WTC11 (cell line): ENCODE measurements at places on chromosomes 1 and 21.
A peak's percentile ranks its signal among the peaks of the same experiment; 100 is the strongest.

- DNase-seq, result no peak
Measured at GRCh38 chr1:188249811-188250210, 1421.1 kb downstream of the PLA2G4A start.

- DNase-seq, result peak; percentile 82
Measured at GRCh38 chr1:156910309-156910782, 10.1 kb upstream of the LRRC71 start.

DNA sequence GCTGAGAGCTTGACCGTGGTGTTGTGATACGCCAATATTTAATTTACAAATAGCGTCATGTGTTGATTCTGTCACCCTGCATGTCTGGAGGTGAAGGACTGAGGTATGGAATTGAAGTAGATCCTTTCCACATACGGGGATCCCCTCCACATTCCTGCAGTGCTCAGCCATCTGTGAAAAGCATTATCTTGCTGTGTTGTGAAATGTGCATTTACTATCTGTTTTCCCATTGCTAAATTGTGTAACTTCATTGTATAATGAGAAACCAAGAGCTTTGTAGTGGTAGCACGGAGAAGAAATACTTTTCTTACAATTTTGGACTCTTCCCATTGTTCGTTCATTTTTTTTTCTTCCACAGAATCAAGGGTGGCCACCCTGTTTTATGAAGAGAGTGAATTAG is 577.3 kb upstream of the ZP4 start:
- DNase-seq, result no peak

- DNase-seq, result no peak
Measured at GRCh38 chr1:199522338-199522737, 505.2 kb upstream of the NR5A2 start.

GRCh38 chr1:119428991-119429390 is 14.0 kb downstream of the HSD3B2 start:
- DNase-seq, result no peak

DNA sequence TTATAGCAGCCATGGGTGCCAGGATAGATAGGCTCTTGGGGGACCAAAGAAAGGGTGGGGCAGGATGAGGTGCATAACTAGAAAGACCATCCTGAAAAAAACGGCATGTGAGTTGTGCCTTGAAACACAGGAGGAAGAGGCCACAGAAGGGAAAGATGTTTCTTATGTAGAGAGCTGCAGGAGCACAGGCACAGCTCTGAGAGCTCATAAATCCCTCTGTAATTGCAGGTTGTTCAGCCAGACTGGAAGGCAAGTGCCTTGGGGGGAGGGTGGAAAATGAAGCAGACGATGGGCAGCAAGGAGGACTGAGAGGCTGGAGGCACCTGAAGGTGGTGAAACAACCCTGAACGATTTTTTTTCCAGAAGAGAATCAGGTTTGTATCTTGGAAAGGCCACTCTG is 170.7 kb downstream of the NR5A2 start:
- DNase-seq, result no peak

GRCh38 chr1:226676381-226676780 is 62.7 kb downstream of the ITPKB start:
- no peak for DNase-seq
